ENCODE measurements at places on chromosomes 3 and 15.

DNA sequence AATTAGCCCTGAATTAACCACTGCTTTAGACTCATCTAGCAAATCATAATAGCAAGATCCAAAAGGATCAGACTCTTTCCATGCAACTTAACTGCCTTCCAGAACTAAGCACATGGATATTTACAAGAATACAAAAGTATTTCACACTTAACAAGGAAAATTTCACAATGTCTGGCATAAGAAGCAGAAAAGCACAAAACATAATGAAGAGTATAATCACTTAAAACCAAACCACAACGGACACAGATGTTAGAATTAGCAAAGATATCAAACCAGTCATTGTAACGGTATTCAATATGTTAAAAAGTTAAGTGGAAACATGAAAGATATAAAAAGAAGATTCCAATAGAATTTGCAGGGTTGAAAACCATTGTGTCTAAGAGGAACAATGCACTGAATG lies 51.5 kb upstream of the COL6A6 start:
- no peaks in the 10 kb centered on the region for H3K4me1 ChIP-seq
- H3K4me3 ChIP-seq: no peak overlapping the region
- no peak for DNase-seq
- no peaks in the 10 kb centered on the region for H3K36me3 ChIP-seq
- H3K27ac ChIP-seq: no peak overlapping the region

DNA sequence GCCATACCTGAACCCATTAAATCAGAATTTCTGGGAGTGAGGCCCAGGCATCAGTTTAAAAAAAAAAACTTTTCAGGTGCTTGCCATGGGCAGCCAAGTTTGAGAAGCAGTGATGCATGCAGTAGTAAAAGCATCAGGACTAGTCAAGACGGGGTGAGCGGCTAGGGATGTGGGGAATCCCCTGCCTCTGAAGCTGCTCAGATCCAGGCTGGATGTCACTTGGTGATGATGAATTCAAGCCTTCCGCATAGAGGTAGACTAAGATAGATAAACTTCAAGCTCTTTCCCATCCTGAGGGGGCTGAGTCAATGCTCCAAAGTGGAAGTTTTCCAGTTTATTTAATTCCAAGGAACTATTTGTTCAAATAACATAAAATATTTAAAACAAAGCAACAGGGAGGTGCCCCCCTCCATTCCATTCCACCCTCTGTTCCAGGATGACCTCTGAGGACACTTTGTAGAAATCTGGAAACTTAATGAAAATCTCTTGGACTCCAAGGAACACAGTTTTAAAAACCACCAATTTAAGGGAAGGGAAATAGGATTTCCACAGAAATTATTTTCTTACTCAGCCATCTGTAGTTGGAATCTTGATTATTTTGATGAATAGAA lies 100.4 kb upstream of the NR2E3 start:
- peaks cover 12% of the 10 kb centered on the region for H3K27me3 ChIP-seq
- no peak overlapping the region for H3K4me3 ChIP-seq
- H3K36me3 ChIP-seq: no peaks in the 10 kb centered on the region
- no peaks in the 10 kb centered on the region for H3K4me1 ChIP-seq

DNA sequence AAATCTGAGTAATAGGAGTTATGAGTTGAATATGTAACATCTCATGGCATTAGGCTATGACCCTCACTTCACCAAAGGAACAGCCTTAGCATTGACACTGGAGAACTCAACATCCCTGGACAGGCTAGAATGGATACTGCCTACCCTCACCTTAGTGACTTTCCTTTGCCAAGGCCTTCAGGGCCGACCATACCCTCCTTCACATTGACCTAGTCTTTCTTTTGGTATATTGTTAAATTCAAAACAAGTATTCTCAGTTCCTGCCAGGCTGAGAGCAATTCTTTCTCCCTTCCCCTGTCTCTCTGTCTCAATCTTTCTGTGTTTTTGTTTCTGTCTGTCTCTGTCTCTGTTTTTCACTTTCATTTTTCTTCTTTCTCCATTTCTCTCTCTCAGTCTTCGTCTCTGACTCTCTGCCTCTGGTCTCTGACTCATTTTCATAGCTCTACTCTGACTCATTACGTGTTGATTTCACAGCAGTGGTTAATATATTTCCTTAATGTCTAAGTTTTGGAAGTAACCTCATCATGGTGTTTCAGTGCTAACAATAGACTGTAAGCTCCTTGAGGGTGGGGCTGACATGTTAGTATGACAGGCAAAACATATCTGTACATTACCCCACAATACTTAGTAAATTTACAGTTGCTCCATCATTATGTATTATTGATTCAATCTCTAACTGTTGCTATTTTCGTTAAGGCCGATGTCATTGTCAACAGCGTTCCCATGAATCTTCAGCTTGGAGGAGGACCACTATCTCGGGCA lies 32.5 kb downstream of the PARP15 start:
- H3K4me1 ChIP-seq: peaks cover 3% of the 10 kb centered on the region
- H3K36me3 ChIP-seq: peaks cover 4% of the 10 kb centered on the region
- no peak for DNase-seq
- no peaks in the 10 kb centered on the region for H3K27me3 ChIP-seq

DNA sequence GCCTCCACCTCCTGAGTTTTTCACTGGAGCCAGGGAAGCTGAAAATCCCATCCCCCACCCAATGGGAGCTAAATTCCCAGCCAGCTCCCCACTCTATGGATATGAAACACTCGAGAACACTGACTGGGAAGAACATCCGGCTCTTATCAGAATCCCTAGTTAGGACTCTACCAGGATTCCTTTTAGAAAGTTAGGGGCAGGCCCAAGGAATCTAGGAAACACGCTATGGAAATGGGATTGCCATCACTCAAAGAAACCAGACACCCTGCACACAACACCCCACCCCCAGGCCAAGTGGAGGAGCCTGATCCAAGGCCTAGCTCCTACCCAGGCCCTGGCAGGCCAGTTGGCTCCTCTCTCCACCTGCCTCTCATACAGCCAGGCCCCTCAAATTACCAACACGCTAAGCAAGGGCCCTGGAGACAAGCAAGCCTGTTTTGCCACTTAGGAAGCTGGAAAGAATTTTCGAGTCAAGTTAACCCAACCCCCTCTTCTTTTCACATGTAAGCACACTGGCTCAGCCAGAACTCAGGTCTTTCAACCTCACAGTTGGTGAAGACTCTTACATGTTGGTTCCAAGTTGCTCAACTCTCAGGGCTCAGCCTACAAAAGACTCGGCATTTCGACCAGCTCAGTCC lies 75.5 kb downstream of the RBPMS2 start:
- H3K4me3 ChIP-seq: no peak overlapping the region
- H3K27me3 ChIP-seq: no peaks in the 10 kb centered on the region
- no peaks in the 10 kb centered on the region for H3K36me3 ChIP-seq
- DNase-seq: no peak
- H3K4me1 ChIP-seq: peaks cover 19% of the 10 kb centered on the region
